Astrocyte (in vitro differentiated cells and primary cell): ENCODE measurements at places on chromosomes 4 and X. TPM values are rescaled to one million over a fixed set of nuclear protein-coding genes. Genes with fewer than 3 reads are reported as not detected.

GRCh38 chrX:11886745-11887144 lies 128.7 kb downstream of the MSL3 start:
- peak; percentile 70 for DNase-seq

- DNase-seq, result peak; percentile 55
Observed at GRCh38 chr4:23135792-23136645, 443.3 kb downstream of the GBA3 start.

DNA sequence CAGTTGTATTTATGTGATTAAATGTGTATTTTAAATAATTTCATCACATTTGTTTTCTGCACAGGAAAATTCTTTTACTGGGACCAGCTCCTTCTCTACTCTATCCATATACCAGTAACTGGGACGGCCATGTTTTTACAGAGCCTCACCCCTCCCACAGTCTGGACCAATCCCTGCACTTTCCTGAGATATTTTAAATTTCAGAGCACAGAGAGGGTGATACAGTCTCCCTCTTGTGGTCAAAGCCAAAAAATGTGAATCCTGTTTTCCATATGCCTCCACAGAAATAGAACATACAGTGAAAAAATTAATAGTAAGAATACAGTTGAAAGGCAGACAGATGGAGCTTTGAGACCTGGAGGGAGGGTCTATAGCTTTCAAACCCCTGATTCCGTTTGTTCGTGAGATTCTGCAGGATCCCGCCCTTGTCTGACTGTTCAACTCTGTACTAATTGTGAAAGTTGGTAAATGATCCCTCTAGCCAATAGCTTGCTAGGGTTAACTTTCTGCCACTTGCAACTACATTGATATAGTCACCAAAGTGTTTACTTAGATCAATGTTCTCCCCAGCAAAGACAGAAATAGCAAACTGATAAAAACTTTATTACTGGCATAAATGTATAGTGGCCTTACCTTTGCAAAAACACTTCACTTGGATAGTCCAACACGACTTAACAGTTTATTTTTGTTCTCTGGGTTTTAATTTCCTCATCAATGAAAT lies 172.2 kb downstream of the PPARGC1A start:
- peak; percentile 16 for DNase-seq

Gene SCD5
- 61.7 and 63.1 TPM in 2 replicates for total RNA-seq

DNA sequence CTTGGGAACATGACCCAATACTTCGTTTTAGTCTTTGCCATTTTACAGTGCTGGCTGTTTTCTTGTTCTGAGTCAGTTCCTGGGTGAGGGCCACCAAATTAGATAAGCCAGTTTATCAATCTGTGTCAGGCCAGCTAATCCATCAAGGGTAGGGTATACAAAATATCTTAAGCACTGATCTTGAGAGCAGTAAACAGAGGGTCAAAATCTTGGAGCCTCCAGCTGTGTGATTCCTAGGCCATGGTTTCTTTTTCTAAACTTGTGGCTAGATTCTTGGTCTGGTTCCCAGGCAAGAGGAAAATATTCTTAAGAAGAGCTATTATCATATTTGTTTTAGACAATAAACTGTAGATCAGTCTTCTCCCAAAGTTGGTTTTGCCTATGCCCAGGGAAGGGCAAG lies 1396.6 kb upstream of the PABPC4L start:
- peak; percentile 77 for DNase-seq

Gene RHOXF1
- total RNA-seq, result not detected in 2 replicates

Gene DOCK11
- 4.7 and 5.3 TPM in 2 replicates for total RNA-seq

DNA sequence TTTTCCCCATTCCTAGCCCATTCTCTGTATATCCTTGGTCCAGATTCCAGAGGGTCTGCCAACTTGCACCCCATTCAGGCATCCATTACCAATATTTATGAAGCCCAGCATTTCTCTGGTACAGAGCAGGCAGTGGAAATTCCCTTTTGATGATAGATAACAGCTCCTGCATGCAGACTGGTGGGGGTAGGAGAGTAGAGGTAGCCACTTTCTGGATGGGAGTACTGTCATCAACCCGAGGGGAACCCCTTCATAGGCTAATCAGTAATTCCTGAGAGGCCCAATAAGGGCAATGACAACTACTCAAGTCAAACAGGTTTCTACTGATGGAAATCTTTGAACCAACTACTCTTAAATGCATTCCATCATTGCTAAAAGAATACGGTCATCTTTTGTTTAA lies 63.7 kb downstream of the COL25A1 start:
- no peak for DNase-seq

DNA sequence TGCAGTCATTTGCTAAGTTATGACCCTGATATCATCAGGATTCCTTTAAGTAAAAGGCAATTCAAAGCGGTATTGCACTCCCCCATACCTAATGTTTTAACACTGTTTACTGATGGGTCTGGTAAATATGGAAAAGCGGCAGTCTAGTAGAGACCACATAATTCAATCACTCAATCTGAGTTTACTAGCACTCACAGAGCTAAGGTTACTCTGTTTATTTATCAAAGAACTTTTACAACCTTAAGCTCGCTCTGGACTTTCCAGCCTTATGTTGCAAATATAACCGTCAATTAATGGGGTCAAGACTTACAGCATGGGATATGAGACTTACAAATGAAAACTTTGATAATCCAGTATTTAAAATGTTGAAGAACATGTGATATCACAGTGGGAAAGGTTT lies 124.5 kb upstream of the ZCCHC13 start:
- DNase-seq, result no peak

Gene BMP3
- total RNA-seq, result not detected in 2 replicates

Gene ADGRL3
- total RNA-seq, result 29.6 and 31.3 TPM in 2 replicates

DNA sequence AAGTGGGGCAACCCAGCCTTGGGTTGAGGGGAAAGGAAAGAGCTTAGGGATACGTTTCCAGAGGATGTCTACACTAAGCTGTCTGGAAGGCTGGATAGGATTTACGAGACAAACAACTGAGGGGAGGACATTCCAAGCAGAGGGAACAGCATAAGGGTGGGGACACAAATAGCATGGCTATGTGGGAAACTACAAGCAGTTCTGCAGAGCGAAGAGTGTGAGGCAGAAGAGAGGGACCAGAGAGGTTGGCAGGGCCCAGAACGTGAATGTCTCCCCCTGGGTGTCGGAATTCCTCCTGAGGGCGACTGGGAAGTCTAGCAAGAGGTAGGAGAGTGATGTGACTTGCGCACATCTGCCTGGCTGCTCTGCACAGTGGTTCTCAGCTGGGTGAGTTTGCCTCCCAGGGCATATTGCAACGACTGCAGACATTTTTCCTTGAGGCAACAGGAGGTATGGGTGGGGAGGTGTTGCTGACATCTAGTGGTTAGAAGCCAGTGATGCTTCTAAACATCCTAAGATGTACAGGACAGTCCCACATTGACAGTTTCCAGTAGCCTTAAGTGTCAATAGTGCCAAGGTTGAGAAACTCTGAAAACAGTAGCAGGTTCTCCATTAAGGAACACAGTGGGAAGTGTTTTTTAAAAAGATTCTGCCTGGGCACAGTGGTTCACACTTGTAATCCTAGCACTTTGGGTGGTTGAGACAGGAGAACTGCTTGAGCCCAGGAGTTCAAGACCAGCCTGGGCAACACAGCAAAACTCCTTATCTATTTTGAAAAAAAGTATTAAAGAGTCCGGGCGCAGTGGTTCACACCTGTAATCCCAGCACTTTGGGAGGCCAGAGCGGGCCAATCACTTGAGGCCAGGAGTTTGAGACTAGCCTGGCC lies 9.2 kb downstream of the NDUFA1 start:
- DNase-seq, result peak; percentile 29

Gene HSD17B11
- total RNA-seq, result 32.8 and 34.0 TPM in 2 replicates

GRCh38 chr4:144176476-144176875 lies 36.0 kb upstream of the GYPA start:
- DNase-seq, result peak; percentile 50

GRCh38 chr4:143668930-143669552 lies 31.4 kb downstream of the FREM3 start:
- no peak for DNase-seq

GRCh38 chr4:174757736-174758135 lies 71.3 kb downstream of the GLRA3 start:
- DNase-seq, result no peak

Gene C4orf50
- total RNA-seq, result 0.16 and 0.17 TPM in 2 replicates

Gene SH3TC1
- total RNA-seq, result 1.2 and 1.8 TPM in 2 replicates
